ENCODE measurements at places on chromosomes 1 and 21.

DNA sequence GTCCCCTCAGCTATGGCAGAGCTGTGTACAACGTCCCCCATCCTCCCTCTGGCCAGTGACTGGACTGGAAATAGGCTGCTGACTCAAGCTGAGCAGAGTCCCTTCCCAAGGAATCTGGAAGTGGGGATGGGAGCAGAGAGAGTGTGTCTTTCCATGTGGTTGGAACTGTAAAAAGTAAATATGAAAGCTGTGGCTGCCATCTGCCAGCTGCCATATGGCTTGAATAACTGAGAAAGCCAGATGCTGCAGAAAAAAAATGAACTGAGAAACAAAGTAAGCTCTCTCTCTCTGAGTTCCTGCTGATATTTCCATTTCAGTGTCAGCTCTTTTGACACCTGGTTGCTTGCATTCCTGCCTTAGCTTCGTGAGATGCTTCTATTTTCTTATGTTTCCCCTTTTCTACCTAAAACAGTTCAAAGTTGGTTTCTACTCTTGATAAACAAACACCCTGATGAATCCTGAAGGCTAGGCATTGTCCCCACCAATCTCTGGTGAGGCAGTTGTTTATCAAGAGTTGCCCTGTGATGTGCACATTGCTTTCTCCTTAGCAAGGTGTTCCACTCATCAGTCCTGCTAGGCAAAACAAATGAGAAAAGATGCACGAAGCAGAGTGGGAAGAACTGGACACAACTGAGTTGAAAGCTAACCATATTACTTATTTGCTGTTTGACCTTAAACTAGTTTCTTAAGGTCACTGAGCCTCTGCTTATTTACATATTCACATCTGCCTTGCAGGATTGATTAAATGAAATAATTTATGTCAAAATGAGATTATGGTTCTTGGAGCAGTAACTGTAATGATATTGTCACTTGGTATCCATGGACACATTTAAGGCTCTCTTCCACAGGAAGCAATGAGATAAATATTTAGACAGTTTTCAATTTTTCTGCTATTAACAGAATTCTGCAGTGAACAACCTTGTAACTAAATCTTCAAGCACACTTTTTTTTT lies 16.6 kb upstream of the DR1 start:
- DNase-seq: no peak

- DNase-seq: no peak
Measured at GRCh38 chr1:226239421-226239820, 16.0 kb downstream of the MIXL1 start.

- DNase-seq: no peak
Measured at GRCh38 chr1:25199819-25200620, 32.3 kb downstream of the SYF2 start.

- DNase-seq: no peak
Measured at GRCh38 chr1:70353601-70354331, 756 bp downstream of the ANKRD13C start.

DNA sequence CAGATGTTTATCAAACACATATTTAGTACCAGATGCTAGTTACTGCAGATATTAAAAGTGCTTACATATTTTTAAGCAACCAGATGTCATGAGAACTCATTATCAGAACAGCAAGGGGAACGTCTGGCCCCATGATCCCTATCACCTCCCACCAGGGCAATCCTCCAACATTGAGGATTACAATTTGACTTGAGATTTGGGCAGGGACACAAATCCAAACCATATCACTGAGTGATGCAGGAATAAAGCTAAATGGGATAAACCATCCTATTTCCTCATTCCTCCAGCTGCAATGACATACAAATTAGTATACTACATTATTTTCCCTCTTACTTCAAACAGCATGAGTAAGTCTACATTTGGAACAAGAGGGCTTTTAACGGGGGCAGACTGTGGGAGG lies 3.1 kb upstream of the KCNK2 start:
- no peak for DNase-seq

DNA sequence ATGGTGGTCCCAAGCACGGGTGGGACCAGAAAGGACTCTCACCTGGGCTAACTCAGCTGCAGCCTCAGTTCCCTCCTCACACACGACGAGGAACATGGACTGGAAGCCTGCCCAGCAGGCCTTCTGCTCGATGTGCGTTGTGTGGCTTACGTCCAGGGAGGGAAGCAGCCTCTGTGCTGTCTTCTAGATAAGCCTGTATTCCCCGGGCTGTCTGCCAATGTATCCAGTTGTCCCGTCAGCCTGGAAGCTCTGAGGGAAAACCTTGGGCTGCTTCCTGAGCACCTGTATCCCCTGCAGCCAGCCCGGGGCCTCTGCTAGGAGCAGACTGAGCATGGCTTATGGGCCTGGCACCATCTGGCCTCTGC lies 10.5 kb downstream of the PCSK9 start:
- no peak for DNase-seq

DNA sequence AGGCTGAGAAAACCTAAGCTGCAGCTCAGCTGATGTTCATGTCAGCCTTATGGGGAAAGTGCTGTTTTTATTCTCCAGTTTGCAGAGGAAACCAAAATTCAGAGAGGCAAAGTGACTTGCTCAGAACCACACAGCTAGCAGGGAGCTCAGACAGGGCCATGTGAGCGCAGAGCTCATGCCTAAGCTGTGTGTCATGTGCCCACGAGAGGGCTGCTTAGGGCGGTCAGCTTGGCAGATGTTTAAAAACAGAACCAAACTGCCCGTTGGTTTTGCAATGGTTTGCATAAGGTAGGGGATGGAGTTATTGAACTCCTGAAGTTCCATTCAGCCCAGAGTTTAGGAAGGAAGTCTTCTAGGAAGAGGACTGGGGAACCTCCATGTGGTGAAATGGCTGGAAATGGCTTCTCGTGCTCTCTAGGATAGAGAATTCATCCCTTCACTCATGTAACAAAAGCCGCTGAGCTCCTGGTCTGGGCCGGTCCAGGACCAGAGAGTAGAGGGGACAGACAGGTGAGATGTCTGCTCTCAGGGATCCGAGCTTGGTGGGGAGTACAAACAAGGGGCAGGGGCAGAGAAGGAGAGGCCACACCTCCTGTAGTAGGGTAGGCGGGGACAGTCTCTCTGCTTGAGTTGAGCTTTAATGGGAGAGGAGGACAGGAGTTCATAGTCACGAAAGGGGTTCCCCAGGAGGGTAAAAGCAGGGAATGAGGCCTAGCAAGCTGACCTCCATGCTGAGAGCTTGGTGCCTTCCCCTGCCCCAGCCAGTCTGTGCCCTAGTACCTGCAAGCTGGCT lies 46.9 kb downstream of the ARHGEF10L start:
- no peak for DNase-seq

DNA sequence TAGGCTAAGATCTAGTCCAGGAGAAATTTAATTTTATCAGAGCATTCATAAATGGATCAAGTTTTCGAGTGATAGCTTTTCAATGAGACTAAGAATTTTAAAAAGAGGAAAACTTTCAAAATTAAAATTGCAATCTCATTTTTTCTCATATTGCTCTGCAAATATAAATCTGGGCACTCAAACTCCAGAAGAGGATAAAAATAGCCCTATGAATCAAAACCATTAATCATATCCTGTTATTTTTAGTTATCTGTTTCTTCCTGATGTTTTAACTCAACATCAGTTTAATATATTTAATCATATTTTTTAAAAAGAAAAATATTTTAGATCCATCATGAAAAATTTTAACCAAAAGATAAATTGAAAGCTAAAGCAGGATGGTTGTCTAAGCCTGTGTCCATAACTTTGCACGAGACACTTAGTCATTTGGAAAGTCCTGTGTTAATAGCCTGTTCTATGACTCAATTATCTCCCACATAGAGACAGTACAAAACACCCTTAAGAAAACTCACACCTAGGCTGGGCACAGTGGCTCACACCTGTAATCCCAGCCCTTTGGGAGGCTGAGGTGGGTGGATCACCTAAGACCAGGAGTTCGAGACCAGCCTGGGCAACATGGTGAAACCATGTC lies 17.1 kb upstream of the PRRC2C start:
- no peak for DNase-seq

DNA sequence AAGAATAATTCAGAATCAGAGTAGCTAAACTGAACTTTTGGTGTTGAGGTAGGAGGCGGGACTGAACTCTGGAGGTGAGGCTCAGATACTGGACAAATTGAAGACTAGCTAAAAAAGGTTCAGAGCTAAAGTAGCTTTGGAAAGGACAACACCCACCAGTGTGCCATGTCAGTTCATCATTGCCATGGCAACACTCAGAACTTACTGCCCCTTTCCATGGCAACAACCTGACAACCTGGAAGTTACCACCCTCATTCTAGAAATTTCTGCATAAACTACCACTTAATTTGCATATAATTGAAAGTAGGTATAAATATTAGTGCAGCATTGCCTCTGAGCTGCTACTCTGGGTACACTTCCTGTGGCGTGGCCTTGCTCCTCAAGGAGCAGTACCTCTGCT lies 30.3 kb upstream of the POGK start:
- DNase-seq: no peak

DNA sequence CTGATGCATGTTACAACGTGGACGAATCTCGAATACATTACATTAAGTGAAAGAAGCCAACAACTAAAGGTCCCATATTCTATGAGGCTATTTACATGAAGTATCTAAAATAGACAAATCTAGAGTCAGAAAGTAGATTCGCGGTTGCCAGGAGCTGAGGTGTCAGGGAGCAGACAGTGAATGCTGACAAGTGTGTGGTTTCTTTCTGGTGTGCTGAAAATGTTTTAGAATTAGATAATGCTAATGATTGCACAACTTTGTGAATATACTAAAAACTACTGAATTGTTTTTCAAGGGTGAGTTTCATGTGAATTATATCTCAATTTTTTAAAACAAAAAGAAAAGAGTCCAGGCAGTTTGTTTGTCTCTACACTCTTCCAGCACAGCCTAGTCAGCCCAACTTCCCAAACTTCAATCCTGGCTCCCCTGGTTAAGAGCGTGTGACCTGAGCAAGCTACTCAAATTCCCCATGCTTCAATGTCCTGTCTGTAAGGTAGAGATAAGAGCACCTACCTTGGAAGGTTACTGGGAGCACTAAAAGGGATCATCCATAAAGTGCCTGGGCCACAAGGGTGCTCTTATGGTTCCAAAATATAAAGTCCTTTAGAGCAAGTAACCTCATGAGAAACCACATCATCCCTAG lies 20.9 kb downstream of the HLCS start:
- DNase-seq: no peak

- DNase-seq: no peak
Measured at GRCh38 chr1:51425955-51426354, 93.1 kb downstream of the EPS15 start.

GRCh38 chr1:156481527-156481926 lies 19.0 kb downstream of the MEF2D start:
- no peak for DNase-seq

- DNase-seq: no peak
Measured at GRCh38 chr1:186374303-186375151, 526 bp downstream of the TPR start.

DNA sequence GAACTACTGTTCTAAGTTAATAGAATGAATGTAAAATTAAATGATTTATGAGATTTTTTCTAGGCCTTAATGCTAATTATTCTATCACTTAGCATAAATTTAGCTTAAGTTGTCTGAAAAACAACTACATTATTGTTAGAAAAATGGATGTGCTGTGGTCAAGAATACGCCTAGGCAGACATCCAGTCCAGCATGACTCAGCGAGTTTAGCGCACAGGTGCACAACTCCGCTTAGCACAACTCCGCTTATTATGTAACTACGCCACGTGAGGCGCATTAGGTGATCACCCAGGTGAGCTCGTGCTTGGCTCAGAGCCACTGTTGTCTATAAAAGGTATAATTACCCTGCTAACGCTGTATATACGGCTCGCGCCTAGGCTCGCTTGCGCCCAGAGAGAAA lies 1043.6 kb upstream of the ADGRL4 start:
- no peak for DNase-seq

DNA sequence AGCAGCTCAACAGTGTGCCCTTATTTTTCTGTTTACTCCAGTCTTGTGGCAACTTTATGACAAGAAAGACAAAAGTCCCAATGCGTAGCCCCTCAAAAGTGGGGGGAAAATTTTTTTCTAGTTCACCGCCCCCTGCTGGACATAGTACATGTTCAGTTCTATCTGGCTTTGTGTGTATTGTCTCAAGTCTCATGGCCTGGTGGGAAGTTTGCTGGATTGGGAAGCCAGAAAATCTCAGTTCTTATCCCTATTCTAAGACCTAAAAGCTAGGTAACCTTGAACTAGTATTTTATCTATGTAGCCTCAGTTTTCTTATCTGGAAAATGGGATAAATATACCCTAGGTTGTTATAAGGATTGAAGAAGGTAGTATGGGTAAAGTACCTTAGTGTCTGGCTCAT lies 55.8 kb upstream of the LDLRAP1 start:
- no peak for DNase-seq

- DNase-seq: no peak
Measured at GRCh38 chr1:46464915-46465314, 24.7 kb upstream of the DMBX1 start.

DNA sequence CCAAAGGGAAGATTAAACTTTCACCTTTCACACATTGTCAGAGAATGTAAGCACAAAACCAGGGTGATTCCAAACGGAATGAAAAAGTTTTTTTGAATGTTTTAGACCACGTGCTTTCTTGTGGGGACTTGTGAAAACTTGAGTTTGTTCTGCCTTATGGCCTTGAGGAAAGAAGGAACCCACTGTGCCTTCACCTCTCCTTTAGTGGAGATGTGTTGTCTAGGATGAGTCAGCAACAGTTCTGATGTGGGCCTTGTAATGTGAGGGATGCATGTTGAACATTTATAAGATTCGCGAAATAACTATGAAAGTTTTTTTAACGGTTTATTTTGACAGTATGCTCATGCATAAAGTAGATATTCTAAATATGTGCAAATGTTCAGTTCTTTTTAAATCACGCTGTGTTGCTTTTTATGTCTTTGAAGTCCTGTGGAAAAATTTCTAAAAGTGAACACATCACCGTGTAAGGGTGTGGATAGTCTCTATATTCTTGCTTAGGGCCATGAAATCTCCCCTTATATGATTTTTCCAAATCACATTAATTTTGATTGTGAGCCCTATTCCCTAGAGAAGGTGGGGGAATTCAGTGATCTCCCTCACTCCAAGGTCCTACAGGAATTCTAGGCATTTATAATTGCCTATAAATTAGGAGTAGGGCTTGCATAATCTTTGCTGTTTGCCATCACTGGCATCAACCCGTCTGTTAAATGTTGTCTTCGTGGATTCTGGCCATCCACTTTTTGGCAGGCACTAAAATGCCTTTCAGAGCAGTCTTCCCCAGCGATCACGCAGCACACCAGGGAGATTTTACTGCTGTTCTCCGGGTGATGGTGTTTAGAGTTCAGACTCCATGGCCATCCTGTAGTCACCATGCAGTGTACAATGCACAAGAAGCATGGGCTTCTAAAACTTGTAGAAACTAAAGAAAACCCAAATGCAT lies 47.4 kb downstream of the PLA2G4A start:
- DNase-seq: no peak

GRCh38 chr1:230423261-230423660 lies 2.9 kb downstream of the PGBD5 start:
- no peak for DNase-seq
